CD8-positive, alpha-beta memory T cell (primary cell): ENCODE measurements at places on chromosomes 4 and X. TPM values are rescaled to one million over a fixed set of nuclear protein-coding genes. Genes with fewer than 3 reads are reported as not detected.

DNA sequence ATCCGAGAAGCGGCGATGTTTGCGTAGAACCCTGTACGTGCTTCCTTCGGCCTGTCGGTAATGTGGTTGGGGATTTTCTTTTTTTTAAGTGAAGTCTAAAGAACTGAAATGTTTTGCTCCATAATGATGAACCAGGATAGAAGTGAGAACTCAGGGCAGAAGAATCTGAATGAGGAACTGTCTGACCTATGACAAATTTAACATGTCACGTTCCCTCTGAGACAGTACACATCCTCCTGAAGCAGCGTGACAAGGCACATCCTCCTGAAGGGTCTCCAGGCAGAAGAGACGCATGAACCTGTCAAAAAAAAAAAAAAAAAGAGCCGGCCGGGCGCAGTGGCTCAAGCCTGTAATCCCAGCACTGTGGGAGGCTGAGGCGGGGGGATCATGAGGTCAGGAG, 6.2 kb downstream of the CSF2RA start:
- H3K27me3 ChIP-seq = no peaks in the 10 kb centered on the region
- H3K36me3 ChIP-seq = no peaks in the 10 kb centered on the region

DNA sequence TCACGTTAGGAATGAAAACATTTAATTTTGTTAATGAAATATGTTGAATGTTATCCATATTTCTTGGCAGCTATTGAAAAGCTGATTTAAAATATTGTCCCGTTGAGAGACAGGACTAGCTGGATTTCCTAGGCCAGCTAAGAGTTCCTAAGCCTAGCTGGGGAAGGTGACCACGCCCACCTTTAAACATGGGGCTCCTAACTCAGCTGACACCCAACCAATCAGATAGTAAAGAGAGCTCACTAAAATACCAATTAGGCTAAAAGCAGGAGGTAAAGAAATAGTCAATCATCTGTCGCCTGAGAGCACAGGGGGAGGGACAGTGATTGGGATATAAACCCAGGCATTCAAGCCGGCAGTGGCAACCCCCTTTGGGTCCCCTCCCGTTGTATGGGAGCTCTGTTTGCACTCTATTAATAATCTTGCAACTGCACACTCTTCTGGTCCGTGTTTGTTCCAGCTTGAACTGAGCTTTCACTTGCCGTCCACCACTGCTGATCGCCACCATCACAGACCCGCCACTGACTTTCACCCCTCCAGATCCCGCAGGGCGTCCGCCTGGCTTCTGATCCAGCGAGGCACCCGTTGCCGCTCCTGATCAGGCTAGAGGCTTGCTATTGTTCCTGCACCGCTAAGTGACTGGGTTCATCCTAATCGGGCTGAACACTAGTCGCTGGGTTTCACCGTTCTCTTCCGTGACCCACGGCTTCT, 308.9 kb downstream of the GLUD2 start:
- H3K4me1 ChIP-seq = no peaks in the 10 kb centered on the region
- no peak overlapping the region for H3K4me3 ChIP-seq
- H3K27ac ChIP-seq = no peak overlapping the region
- no peak for DNase-seq
- H3K27me3 ChIP-seq = no peaks in the 10 kb centered on the region
- H3K36me3 ChIP-seq = no peaks in the 10 kb centered on the region

- no peaks in the 10 kb centered on the region for H3K4me1 ChIP-seq
- no peaks in the 10 kb centered on the region for H3K27me3 ChIP-seq
- no peaks in the 10 kb centered on the region for H3K36me3 ChIP-seq
These were observed 99.5 kb upstream of the KLHL13 start for GRCh38 chrX:118216087-118216486.

DNA sequence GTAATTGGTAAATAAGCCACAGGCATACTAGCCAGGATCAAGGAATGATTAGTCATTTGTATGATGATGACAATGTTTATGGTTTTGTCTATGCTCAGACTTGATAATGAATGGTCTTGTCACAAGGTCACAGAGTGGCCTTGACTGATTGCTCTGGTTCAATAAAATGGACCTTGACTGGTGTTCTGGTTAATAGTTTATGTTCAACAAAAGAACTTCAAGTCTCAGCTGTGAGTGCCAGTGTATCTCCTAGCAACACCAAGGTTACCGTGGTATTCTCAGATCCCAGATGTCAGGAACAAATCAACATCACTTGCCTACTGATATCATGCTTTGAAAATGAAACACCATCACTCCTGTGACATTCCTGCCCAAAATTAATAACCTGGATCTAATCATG, 16.3 kb upstream of the LRAT start:
- H3K27me3 ChIP-seq = no peaks in the 10 kb centered on the region
- no peaks in the 10 kb centered on the region for H3K36me3 ChIP-seq
- H3K27ac ChIP-seq = no peak overlapping the region
- no peak for DNase-seq

GRCh38 chr4:64713256-64713840, 304.1 kb upstream of the TECRL start:
- no peak overlapping the region for H3K4me3 ChIP-seq
- DNase-seq = no peak
- no peaks in the 10 kb centered on the region for H3K36me3 ChIP-seq
- H3K27ac ChIP-seq = no peak overlapping the region
- no peaks in the 10 kb centered on the region for H3K4me1 ChIP-seq
- no peaks in the 10 kb centered on the region for H3K27me3 ChIP-seq

DNA sequence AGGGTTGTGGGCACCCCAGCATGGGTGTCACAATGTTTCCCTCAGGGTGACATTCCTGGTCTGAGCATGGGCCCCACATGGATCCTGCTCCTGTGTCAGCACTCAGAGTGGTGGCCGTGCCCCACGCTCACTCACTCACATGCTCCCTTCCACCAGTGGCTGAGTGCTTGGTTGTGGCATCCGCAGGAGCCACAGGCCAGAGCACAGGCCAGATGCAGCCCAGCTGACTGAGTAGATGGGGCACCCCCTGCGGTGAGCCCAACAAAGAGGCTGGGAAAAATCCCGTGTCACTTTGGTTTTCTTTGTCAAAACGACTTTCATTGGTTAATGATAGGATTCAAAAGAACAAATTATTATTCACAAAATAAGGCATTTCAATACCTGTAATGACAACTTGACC, 204.6 kb upstream of the ANXA10 start:
- DNase-seq = no peak
- H3K27ac ChIP-seq = no peak overlapping the region
- H3K36me3 ChIP-seq = no peaks in the 10 kb centered on the region
- no peak overlapping the region for H3K4me3 ChIP-seq
- H3K27me3 ChIP-seq = no peaks in the 10 kb centered on the region

DNA sequence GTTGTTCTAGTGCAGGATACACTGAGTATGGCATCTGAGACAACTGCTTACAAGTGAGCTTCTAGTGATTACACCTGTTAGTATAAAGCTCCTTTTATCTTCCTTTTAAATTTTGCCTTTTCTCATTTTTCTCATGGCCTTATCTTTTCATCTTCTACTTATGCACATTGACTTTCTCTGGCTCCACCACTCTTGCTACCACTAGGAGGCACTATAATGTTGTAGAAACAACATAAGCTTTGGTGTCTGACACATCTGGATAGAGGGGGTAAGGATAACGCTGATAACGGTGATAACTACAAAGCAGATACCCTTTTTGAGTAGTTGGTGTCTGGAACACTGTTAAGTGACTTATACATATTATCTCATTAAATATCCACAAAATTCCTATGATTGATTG, 187.4 kb upstream of the TEX13C start:
- no peak for DNase-seq
- no peaks in the 10 kb centered on the region for H3K27me3 ChIP-seq
- H3K36me3 ChIP-seq = no peaks in the 10 kb centered on the region
- H3K4me3 ChIP-seq = no peak overlapping the region

DNA sequence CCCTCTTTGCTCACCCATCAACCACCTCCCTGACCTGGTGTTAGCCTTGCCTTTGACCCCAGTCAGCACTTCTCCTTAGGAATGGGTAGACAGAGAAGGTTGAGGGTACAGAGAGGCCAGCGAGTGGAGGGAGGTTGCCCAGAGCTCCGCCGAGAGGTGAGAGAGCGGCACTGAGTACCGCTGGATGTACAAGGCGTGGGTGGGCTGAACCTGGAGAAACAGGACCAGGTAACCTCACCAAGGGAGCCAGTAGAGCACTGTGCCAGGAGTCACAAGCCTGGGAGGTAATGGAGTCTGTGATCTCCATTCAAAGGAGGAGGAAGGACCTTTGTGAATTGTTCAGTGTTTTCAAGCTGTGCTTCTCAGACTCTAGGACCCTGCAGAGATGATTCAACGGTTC, 256.2 kb downstream of the EVC2 start:
- H3K36me3 ChIP-seq = no peaks in the 10 kb centered on the region
- H3K4me1 ChIP-seq = no peaks in the 10 kb centered on the region
- no peak overlapping the region for H3K27ac ChIP-seq
- no peaks in the 10 kb centered on the region for H3K27me3 ChIP-seq
- no peak for DNase-seq

DNA sequence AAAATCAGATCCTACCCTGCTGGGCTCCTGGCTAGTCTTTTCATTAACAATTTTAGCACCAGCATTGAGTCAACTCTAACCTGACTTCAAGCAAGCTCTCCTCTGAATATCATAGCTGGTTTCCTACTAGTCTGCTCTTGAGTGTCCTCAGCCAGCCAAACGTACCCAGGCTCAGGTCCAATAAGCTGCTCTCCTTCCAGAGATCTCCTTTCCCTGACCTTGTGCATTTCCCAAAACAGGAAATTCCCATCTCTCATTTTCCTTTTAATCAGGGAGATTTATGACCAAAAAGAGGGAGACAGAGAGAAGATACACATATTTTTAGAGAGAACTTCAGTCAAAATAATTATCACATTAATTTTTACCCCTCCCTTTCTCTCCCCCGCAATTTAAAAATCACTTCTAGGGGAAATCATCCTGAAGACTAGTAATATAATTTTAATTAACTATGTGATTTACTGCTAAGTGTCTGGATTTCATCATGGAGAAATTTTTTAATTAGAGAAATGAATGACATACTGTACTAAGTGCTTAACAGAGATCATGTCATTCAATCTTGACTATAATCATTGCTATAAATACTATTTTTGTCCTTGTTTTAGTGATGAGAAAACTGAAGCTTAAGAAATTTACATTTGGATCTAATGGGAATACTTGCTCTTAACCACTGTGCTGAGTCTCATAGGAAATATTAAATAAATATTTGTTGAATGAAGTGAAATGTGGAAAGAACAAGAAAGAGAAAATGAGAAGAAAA, 421.7 kb upstream of the INTU start:
- H3K4me1 ChIP-seq = no peaks in the 10 kb centered on the region
- H3K27me3 ChIP-seq = no peaks in the 10 kb centered on the region
- DNase-seq = no peak
- H3K27ac ChIP-seq = no peak overlapping the region

UGT2B15 gene
- total RNA-seq = not detected

DNA sequence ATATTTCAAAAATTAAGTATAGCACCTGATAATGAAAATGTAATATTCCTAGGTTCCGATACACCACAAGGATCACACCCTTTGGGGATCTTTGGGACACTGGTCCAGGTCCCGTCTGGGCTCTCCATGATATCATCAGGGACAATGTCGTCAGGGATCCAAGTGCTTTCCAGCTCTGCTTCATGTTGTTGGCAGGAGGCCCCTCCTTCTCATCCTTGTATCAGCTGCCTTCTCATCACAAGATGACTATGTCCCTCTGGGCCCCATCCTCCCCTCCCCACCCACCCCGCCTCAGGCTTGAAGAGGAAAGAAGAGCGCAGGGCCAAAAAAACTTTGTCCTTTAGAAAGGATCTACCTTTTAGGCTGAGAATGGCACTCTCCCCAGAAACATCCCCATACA, 128.3 kb upstream of the KLF3 start:
- H3K4me1 ChIP-seq = peaks cover 1% of the 10 kb centered on the region
- no peak overlapping the region for H3K27ac ChIP-seq

STS gene
- total RNA-seq = 2.1 TPM

GRCh38 chr4:89834486-89835209, 2.3 kb downstream of the SNCA start:
- peaks cover 23% of the 10 kb centered on the region for H3K27me3 ChIP-seq
- H3K36me3 ChIP-seq = no peaks in the 10 kb centered on the region
- H3K4me3 ChIP-seq = no peak overlapping the region
- peaks cover 7% of the 10 kb centered on the region for H3K4me1 ChIP-seq
- DNase-seq = no peak
- no peak overlapping the region for H3K27ac ChIP-seq

- H3K27me3 ChIP-seq = no peaks in the 10 kb centered on the region
- no peak for DNase-seq
- H3K27ac ChIP-seq = no peak overlapping the region
- no peaks in the 10 kb centered on the region for H3K4me1 ChIP-seq
These were observed 230.9 kb downstream of the ANTXR2 start for GRCh38 chr4:79842162-79842561.

DNA sequence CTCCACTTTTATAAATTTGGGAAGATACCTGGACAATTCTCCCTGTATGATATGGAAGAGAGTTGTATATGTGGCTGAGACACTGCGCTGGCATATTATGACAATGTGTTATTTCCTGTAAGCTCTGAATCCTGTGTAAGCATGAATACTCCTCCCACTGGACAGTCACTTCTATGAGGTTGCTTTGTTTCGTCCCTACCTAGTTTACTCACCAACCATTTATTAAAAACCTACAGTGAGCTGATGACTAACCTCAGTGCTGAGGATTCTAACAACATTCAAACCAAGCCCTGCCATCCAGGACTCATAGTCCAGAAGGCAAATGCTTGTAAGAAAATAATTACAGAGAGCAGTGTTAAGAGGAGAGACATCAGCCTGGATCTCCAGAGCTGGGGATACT, 1632.9 kb upstream of the TENM3 start:
- DNase-seq = no peak
- H3K4me1 ChIP-seq = no peaks in the 10 kb centered on the region
- no peak overlapping the region for H3K4me3 ChIP-seq
- no peaks in the 10 kb centered on the region for H3K27me3 ChIP-seq
- no peak overlapping the region for H3K27ac ChIP-seq
- no peaks in the 10 kb centered on the region for H3K36me3 ChIP-seq

CCDC158 gene
- not detected for total RNA-seq

STOX2 gene
- not detected for total RNA-seq

IL2 gene
- total RNA-seq = 173 TPM

DNA sequence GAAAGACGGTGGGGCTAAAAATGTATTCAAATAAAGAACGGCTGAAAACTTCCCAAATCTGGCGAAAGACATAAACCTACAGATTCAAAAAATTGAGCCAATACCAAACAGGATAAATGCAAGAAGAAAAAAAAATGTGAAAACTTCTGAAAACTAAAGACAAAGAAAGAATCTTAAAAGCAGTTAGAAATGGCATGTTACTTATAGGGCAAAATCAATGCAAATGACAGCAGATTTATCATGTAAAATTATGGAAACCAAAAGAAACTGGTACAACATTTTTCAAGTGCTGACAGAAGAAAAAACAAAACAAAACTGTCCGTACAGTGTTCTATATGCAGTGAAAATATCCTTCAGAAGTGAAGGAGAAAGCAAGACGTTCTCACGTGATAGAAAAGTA, 239.0 kb downstream of the PDGFC start:
- no peak for DNase-seq
- no peaks in the 10 kb centered on the region for H3K4me1 ChIP-seq
- H3K27ac ChIP-seq = no peak overlapping the region
- no peaks in the 10 kb centered on the region for H3K36me3 ChIP-seq
- no peak overlapping the region for H3K4me3 ChIP-seq
- no peaks in the 10 kb centered on the region for H3K27me3 ChIP-seq

- H3K27me3 ChIP-seq = no peaks in the 10 kb centered on the region
- H3K36me3 ChIP-seq = no peaks in the 10 kb centered on the region
- H3K4me3 ChIP-seq = no peak overlapping the region
- no peak for DNase-seq
These were observed 582.1 kb upstream of the TENM3 start for GRCh38 chr4:181661090-181661489.
